Stimulated activated CD4-positive, alpha-beta T cell treated with anti-CD3 and anti-CD28 coated beads, Interleukin-1b, Interleukin-23, amount 100 ng/mL, for 48 hours (primary cell): ENCODE measurements at places on chromosomes 1 and 21.
A peak's percentile ranks its signal among the peaks of the same experiment; 100 is the strongest.

GRCh38 chr1:18950401-18951026 lies 6.0 kb downstream of the IFFO2 start:
- DNase-seq = no peak

- no peak for DNase-seq
Measured at GRCh38 chr1:28789412-28789811, 22.6 kb upstream of the OPRD1 start.

GRCh38 chr21:28066076-28066475 lies 926.6 kb downstream of the LTN1 start:
- no peak for DNase-seq

GRCh38 chr1:156836041-156836654 lies 19.5 kb upstream of the SH2D2A start:
- DNase-seq = peak; percentile 62

DNA sequence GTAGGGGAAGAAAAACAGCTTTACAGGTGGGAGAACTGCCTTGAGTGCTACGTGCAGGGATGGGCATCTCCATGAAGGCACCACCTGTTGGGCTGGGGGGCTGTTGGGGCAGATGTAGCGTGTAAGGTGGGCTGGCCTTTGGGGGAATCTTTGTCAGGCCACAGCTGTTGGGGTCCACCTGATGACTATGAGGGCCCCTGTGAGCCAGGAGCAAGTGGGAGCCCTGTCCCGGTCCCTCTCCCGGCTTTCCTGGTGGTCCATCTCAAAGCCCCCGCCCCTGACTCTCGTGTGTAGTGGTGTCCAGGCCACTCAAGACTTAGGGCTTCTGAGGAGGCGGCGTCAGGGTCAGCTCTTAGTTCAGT lies 13.5 kb downstream of the SLC37A1 start:
- no peak for DNase-seq

- DNase-seq = no peak
Measured at GRCh38 chr1:247297263-247298123, 34.2 kb downstream of the ZNF496 start.

DNA sequence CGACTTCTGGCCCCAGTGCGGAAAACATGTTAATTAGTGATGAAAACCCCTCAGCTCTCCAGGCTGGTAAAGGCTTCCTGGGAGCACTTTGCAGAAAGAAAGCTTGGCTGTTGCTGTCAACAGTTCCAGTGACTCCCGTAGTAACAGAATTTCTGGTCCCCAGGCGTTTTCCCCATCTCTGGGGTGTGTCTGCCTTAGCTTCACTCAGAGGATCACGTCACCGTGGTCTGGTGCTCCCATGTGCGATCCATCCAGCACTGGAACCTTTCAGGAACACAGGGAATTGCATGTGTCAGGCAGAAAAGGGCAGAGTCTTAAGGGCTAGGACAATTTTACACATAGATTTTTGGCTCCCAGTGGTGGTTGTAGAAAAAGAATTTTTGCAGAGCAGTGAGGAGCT lies 470.4 kb upstream of the USP24 start:
- DNase-seq = no peak

GRCh38 chr21:32140151-32140550 lies 138.7 kb downstream of the MIS18A start:
- no peak for DNase-seq

DNA sequence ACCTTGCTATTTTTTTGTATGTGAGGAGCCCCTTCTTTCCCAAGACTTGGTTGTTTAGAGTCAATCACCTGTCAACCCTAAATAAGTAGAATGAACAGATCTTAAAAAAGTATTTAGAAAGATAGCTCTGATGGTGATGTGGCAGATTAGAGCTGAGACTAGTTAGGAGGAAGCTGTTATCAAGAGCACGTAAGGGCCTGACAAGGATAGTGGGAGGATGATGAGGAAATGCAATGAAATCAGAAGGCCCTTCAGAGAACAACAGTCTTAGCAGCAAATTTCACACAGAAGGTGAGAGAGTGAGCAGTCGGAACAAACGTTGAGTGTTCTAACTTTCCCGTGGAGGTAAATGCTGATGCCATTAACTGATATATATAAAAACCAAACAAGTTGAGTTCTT lies 15.9 kb upstream of the S1PR1 start:
- DNase-seq = no peak
